DND-41 (cell line): ENCODE measurements at places on chromosomes 1 and 21.

GRCh38 chr1:68673771-68674170, 176.9 kb upstream of the DEPDC1 start:
- no peak overlapping the region for H3K4me3 ChIP-seq
- H3K27ac ChIP-seq, result no peak overlapping the region
- H3K4me1 ChIP-seq, result no peaks in the 10 kb centered on the region
- no peaks in the 10 kb centered on the region for H3K27me3 ChIP-seq

DNA sequence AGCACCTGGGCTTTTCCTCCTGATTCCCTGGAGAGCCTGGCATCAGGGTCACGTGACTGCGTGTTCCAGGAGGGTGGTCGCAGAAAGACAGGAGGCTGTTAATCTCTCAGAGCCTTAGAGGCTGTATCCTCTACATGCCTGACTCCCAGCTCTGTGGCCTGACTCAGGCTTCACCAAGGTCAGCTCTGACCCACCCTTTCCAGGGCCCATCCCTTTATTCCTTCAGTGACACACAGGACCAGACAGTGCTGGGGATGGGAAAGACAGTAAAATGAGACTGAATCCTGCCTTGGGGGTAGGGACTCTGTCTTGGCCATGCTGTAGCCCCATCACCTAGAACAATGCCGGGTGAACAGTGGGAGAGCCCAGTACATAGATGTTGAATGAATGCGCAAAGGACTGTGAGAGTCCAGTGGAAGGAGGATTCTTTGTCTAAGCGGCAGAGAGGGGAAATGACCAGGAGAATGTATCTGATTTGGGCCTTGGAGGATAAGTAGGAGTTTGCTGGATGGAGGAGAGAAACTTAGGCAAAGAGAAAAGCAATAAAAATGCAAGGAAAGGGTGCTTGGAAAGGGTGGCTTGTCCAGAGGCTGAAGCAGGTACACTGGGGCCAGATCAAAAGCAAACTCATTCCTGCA, 33.0 kb downstream of the EPHX1 start:
- H3K4me1 ChIP-seq, result peaks cover 4% of the 10 kb centered on the region
- no peak overlapping the region for H3K27ac ChIP-seq
- peaks cover 12% of the 10 kb centered on the region for H3K36me3 ChIP-seq
- no peaks in the 10 kb centered on the region for H3K27me3 ChIP-seq
- DNase-seq, result no peak

DNA sequence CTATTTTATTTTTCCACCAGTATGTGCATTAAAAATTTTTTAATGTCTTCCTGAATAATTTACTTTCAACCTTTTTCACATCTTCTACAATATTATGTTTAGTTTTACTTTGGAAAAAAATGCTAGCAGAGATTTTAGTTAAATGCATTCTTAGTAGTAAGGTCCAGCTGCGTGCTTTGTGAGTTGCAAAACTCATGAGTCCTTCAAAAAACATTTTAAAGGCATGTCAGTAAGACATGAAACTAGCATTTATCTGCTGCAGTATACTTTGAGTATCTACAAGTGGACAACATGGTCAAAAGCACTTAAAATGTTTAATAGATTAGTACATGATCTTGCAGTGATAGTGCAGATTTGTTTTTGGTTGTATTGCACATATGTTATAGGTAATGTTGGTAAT, 139.0 kb downstream of the HS2ST1 start:
- no peaks in the 10 kb centered on the region for H3K4me1 ChIP-seq
- DNase-seq, result no peak
- H3K27ac ChIP-seq, result no peak overlapping the region
- H3K27me3 ChIP-seq, result no peaks in the 10 kb centered on the region

DNA sequence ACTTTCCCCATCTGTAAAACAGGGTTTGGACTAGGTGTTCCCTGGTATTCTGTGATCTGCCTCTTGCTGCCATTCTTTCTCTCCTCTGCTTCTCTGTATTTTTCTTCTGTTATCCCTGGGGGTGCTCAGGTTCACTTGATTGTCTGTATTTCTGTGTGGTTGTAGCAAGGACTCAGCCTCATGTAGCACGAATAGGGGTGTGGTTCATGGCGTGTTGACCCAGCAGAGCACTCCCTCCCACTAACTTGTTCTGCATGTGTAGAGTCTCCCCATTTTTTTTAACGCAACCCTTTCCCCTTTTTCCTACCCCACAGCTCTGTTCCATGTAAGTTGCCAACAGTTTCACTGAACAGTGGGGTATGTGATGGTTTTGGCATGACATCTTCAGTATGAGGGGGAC, 1.2 kb upstream of the BNIPL start:
- H3K4me3 ChIP-seq, result no peak overlapping the region
- no peak overlapping the region for H3K27ac ChIP-seq
- peaks cover 37% of the 10 kb centered on the region for H3K36me3 ChIP-seq
- H3K27me3 ChIP-seq, result no peaks in the 10 kb centered on the region
- H3K4me1 ChIP-seq, result no peaks in the 10 kb centered on the region
- no peak for DNase-seq

DNA sequence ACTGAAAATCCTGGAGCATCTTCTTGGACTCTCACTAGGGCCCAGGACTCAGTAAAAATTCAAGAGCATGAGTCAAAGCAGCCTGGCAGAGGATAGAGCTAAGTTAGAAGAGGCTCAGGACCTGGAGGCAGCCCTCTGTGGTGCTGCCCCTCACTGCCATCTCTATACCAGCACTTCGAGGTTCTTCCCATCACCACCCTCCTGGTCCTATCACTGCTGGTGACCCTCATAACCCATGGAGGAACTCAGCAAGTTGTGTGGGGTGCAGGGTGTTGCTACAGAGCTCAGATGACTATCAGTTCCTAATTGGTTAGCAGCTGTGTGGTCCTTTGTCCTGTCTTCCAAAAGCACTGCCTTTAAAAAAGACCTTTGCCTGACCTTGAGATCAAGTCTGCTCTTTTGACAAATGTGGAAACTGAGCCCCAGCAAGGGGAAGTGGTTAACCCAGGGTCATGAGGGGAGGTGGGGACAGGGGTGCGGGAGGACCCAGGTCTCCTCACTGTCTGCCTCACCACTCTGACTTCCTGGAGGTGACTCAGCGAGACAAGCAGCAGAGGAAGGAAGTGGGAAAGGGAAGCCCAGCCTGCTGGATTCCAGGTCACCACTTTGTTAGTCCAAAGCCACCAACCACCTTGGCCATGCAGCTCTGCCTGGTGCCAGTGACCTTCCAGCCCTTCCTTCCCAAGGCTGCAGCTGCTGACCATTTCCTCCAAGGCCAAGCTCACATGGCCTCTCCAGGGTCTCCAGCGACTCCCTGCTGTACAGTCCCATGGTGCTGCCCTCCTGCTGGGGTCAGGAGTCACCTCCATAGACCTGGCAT, 199.4 kb upstream of the EDN2 start:
- H3K4me1 ChIP-seq, result peaks cover 100% of the 10 kb centered on the region
- H3K27ac ChIP-seq, result peak overlapping the region; percentile 99
- no peaks in the 10 kb centered on the region for H3K27me3 ChIP-seq
- peak; percentile 85 for DNase-seq
- peaks cover 21% of the 10 kb centered on the region for H3K36me3 ChIP-seq
- H3K4me3 ChIP-seq, result peak overlapping the region; percentile 13; the same call in 1 of the 2 replicates

GRCh38 chr1:2561898-2562895, 6.0 kb downstream of the TNFRSF14 start:
- no peaks in the 10 kb centered on the region for H3K27me3 ChIP-seq
- DNase-seq, result no peak
- peaks cover 6% of the 10 kb centered on the region for H3K4me1 ChIP-seq
- H3K27ac ChIP-seq, result no peak overlapping the region
- no peak overlapping the region for H3K4me3 ChIP-seq

DNA sequence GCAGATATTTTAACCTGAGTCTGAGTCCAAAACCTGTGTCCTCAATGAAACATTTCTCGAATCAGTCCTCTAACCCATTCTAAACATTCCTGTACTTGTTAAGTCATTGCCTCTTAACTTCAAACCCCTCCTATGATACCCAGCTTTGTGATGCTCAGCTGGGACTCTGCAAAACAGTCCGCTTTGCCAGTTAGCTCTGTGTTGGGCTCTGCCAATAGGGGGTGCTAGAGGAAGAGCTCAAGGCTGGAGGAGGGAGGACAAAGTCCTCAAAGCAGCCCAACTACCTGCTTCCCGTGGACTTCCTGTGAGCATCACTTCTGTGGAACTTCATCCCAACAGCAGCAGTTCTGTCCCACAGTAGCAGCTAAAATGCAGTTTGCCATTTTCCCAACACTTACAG, 38.1 kb upstream of the SYT14 start:
- H3K4me1 ChIP-seq, result no peaks in the 10 kb centered on the region
- no peak overlapping the region for H3K4me3 ChIP-seq
- H3K27me3 ChIP-seq, result no peaks in the 10 kb centered on the region
- no peak overlapping the region for H3K27ac ChIP-seq
- peak; percentile 25 for DNase-seq
- H3K36me3 ChIP-seq, result no peaks in the 10 kb centered on the region

GRCh38 chr1:40712405-40712944, 21.0 kb downstream of the NFYC start:
- no peak overlapping the region for H3K4me3 ChIP-seq
- H3K27ac ChIP-seq, result no peak overlapping the region
- DNase-seq, result no peak
- H3K36me3 ChIP-seq, result peaks cover 12% of the 10 kb centered on the region
- no peaks in the 10 kb centered on the region for H3K27me3 ChIP-seq

DNA sequence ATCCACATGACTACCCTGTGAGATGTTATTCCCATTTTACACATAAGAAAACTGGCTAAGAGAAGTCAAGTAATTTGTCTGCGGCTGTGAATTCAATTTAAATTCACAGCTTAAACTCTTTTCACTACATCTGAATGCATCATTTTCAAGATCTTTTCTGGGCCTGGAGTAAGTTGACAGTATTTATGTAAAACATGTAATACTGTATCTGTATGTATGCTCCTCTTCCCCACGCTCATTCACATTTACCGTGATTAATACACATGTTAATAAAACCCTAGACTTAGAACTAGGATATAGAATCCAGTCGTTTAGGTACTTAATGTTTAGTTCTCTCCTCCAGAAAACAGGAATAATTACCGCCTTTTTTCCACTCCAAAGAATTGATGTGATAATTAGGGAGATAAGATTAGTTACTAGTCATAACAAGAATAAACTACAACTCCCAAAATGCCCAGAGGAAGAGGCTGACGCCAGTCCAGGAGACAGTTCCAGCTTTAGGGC, 442 bp upstream of the PPP1R12B start:
- H3K4me1 ChIP-seq, result peaks cover 32% of the 10 kb centered on the region
- DNase-seq, result no peak
- H3K4me3 ChIP-seq, result peak overlapping the region; percentile 86
- peak overlapping the region; percentile 66 for H3K27ac ChIP-seq

- H3K4me3 ChIP-seq, result no peak overlapping the region
- no peaks in the 10 kb centered on the region for H3K27me3 ChIP-seq
- H3K4me1 ChIP-seq, result peaks cover 42% of the 10 kb centered on the region
Measured at GRCh38 chr1:89962024-89962741, 32.7 kb upstream of the ZNF326 start.

- H3K4me3 ChIP-seq, result no peak overlapping the region
- no peaks in the 10 kb centered on the region for H3K27me3 ChIP-seq
- no peaks in the 10 kb centered on the region for H3K4me1 ChIP-seq
- H3K36me3 ChIP-seq, result peaks cover 53% of the 10 kb centered on the region
Measured at GRCh38 chr1:160251687-160252526, 10.4 kb downstream of the DCAF8 start.

- no peaks in the 10 kb centered on the region for H3K4me1 ChIP-seq
- no peak overlapping the region for H3K27ac ChIP-seq
- no peak overlapping the region for H3K4me3 ChIP-seq
- no peaks in the 10 kb centered on the region for H3K36me3 ChIP-seq
- DNase-seq, result no peak
Measured at GRCh38 chr1:153592748-153593147, 20.2 kb downstream of the S100A16 start.

DNA sequence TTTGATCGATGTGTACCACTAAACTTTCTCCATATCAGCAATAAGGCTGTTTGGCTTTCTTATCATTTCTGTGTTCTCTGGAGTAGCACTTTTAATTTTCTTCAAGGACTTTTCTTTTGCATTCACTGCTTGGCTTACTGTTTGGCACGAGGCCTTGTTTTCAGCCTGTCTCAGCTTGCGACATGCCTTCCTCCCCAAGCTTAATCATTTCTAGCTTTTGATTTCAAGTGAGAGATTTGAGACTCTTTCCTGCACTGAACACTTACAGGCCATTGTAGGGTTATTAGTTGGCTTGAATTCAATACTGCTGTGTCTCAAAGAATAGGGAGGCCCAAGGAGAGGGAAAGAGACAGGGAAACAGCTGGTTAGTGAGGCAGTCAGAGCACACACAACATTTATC, 120.6 kb upstream of the KCND3 start:
- H3K4me1 ChIP-seq, result no peaks in the 10 kb centered on the region
- H3K27me3 ChIP-seq, result no peaks in the 10 kb centered on the region
- no peak overlapping the region for H3K4me3 ChIP-seq
- DNase-seq, result no peak

- H3K4me1 ChIP-seq, result no peaks in the 10 kb centered on the region
- H3K36me3 ChIP-seq, result no peaks in the 10 kb centered on the region
- no peak overlapping the region for H3K4me3 ChIP-seq
- H3K27me3 ChIP-seq, result no peaks in the 10 kb centered on the region
- no peak for DNase-seq
Measured at GRCh38 chr1:168368131-168368530, 87.5 kb downstream of the TBX19 start.

DNA sequence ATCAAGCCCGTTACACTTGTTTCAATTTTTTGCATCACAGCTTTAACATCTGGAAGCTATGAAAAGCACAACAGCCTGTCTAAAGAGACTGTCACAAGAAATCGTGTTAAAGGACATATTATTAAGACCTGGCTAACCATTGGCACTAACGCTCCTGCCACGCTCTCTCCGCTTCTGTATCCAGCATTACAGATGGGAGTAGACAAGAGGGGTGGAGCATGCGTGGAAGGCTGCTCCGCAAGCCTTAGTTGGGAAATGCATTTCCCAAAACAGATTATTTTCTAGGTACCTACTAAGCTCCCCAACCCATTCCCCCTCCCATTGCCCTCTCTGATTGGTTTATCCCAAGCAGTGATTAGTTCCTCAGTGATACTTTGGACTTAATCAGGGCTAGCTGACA, 72.4 kb downstream of the NTNG1 start:
- no peaks in the 10 kb centered on the region for H3K27me3 ChIP-seq
- H3K27ac ChIP-seq, result no peak overlapping the region
- no peaks in the 10 kb centered on the region for H3K36me3 ChIP-seq
